ENCODE measurements at places on chromosomes 6 and 20.

DNA sequence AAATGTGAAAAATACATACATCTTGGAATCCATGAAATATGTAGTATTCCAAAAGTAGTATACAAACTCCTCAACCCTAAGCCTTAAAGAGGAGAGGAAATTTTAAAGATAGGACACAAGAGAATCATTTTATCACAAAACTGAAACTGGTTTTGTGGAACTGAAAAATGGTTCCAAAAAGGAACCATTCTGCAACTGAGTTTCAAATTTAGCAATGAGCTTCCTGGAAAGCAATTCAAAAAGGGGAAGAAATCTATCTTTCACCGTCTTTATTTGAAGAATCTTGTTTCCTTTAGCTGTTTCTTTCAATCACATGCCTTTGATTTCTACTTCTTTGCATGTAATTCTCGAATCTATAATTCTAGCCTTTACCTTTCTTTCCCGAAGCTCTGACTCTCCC is 32.2 kb upstream of the LAMP5 start:
- DNase-seq: no peak

GRCh38 chr20:49397525-49397924 is 84.9 kb downstream of the KCNB1 start:
- DNase-seq: no peak

GRCh38 chr6:1049900-1050299 is 262.0 kb upstream of the FOXQ1 start:
- no peak for DNase-seq

GRCh38 chr6:108675226-108676200 is 114.8 kb downstream of the FOXO3 start:
- no peak for DNase-seq

DNA sequence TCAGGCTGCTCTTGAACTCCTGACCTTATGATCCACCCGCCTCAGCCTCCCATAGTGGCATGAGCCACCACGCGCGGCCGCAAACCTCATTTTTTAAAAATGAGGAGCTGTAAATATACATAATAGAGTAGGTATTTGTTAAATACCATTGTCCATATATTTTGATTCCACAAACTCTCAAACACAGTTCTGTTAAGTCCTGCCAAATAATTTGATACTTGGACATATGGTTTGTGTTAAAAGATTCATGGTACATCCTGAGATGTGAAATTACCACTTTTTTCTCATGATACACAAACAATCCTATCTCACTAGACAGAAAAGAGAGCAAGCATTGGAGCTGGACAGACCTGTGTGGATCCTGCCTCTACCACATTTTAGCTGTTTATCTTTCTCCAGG is 334.1 kb upstream of the KCNQ5 start:
- no peak for DNase-seq

GRCh38 chr20:2907519-2907918 is 34.2 kb downstream of the PTPRA start:
- DNase-seq: no peak

GRCh38 chr20:17059465-17059864 is 167.4 kb upstream of the PCSK2 start:
- no peak for DNase-seq

Data from hematopoietic multipotent progenitor cell treated with erythropoietin and hydrocortisone succinate and interleukin-3 and kit ligand, for 8 days (in vitro differentiated cells).